ENCODE measurements at places on chromosomes 11 and 22. TPM values are rescaled to one million over a fixed set of nuclear protein-coding genes. Genes with fewer than 3 reads are reported as not detected.

The CYP2D6 gene
- total RNA-seq: 0.27 TPM

The OR2D2 gene
- total RNA-seq: 2.4 TPM

The CD6 gene
- total RNA-seq: 1.3 TPM

The CRKL gene
- total RNA-seq: 36.9 TPM

The E2F8 gene
- 0.54 TPM for total RNA-seq

The TSSC4 gene
- total RNA-seq: 96.9 TPM

The LYVE1 gene
- total RNA-seq: not detected

The HOATZ gene
- not detected for total RNA-seq

The TUB gene
- total RNA-seq: 2.2 TPM

The GRM5 gene
- total RNA-seq: under 0.01 TPM

The GDPD4 gene
- not detected for total RNA-seq

The CHRDL2 gene
- not detected for total RNA-seq

The SEPTIN5 gene
- 79.4 TPM for total RNA-seq

Measured in hematopoietic multipotent progenitor cell (in vitro differentiated cells).